ENCODE measurements at places on chromosomes 13 and 19.

GRCh38 chr19:55353356-55353802 lies 1.1 kb downstream of the COX6B2 start:
- no peak for DNase-seq

DNA sequence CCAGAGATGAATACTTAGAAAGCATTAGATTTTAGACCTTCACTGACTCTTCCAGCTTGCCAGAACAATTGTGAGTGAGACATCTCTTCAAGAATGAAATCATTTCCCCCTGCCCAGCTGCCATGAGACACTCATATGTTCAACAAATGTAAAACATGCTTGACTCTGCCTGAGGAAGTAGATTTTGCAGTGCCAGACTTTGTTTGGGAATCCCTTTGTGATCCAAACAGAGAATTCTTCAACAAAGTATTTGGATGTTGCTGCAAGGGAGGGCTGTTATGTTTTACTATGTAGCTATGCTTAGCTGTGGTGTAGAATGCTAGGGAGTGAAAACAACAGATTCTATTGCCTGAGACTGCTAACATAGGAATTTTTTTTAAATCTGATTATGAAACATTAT lies 416.4 kb downstream of the DCT start:
- DNase-seq: no peak

DNA sequence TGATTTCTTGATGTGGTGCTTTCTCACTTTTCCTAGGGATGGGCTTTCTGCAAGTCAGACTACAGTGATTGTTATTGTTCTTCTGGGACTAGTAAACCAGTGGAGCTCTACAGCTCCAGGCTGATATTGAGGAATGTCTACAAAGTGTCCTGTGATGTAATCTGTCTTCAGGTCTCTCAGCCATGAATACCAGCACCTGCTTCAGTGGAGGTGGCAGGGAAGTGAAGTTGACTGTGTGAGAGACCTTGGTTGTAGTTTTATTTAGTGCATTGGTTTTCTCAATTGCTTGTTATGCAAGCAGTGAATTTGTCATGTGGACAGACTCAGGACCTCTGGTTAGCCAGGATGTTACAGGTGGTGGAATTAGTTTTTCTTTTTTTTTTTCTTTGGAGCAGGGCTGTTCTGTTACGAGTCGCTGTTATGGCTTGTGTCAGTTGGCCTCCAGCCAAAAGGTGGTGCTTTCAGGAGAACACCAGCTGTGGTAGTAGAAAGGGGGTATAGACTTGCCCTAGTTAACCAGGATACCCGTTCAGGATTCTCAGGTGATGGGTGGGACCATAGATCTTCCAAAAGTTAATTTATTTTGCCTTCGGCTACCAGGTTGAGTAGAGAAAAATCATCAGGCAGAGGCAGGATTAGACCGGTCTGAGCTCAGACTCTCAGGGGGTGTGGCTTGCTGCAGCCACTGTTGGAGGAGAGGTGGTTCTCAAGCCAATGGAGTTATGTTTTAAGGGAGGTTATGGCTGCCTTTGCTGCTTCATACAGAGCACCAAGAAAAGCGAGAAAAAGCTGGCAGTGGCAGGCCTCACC lies 11.9 kb upstream of the ZNF675 start:
- no peak for DNase-seq

DNA sequence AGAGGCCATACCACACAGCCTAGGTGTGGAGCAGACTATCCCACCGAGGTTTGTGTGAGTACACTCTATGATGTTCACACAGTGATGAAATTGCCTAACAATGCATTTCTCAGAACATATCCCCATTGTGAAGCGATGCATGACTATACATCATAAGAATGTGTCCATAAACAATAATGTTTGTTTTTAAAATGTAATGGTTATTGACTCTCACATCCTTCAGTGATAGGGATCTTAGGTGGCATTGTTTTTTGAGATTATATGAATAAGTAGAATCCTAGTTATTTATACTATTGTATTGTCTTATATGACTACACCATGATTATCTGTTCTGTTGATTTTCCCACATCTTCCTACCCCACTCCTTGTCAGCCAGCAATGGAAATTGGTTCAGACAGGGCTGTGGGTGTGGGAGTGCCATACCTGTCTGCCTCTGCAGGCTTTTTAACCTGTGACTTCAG lies 13.6 kb downstream of the CCNA1 start:
- DNase-seq: no peak

DNA sequence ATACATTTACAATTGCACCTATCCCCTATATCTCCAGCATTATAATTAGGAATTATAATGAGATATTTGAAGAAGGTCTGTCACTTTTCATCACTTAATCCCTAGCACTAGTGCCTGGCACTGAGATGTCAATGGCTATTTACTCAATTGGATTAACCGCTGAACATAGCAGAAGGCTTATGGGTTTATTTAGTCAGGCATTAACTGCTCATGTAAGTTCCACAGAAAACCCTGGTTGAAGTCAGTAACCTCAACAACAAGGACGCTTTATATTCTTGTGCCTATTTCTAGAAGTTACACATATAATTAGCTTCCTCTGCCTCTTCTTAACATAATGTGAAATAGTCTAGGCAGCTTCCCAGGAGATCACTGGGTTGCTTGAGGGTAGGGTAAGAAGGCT lies 107.5 kb upstream of the POSTN start:
- no peak for DNase-seq

DNA sequence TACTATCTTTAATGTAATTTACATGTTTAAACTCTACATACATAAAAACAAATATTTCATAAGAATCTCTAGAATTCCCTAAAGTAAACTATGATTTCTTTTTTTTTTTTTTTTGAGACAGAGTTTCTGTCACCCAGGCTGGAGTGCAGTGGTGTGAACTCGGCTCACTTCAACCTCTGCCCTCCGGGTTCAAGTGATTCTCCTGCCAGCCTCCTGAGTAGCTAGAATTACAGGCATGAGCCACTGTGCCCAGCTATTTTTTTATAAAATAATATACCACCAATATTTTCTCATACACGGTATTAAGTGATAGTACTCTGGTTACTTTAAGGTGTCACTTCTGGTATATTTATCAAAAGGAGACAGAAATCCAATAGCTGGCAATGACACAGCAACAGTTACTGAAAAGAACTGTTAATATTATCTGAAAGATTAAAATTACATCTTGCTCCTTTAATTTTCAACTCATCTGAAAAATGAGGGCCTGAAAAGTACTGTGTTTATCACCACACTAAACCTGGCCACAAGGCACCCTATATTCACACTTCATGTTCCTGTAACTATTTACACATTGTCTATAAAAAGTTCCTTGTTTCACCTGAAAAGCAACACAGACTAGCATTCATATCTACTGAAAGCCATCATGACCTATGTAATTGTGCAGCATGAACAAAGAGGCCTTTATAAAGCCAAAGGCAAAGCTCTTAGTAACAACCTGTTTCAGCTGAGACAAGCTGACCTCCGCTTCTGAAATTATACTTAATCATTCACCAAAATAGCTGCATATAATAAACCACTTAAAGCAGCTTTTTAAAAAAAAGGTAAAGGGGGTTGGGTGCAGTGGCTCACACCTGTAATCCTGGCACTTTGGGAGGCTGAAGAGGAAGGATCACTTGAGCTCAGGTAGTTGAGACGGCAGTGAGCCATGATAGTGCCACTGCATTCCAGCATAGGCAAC lies 106.1 kb downstream of the SLC25A15 start:
- DNase-seq: no peak

GRCh38 chr19:55119053-55119452 lies 1.6 kb upstream of the PPP1R12C start:
- DNase-seq: no peak

- peak; percentile 48 for DNase-seq
Measured at GRCh38 chr13:95387733-95388207, 86.5 kb upstream of the ABCC4 start.

DNA sequence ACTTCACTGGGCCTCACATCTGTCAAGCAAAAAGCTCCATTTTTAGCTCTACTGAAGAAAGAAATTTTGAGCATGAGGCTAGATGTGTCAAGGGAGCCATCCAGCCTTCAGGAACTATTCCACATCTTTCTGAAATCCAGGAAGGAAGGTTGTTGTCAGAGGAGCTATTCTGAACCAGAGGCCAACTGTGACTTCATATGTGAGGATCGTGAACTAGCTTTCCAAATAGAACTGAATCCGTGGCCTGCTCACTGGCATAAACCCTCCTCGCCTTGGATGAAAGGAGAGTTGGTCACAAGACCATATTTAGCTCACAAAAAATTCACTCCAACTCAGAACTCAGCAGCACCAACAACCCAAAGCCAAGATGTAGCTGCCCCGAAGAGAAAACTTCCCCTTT lies 195.8 kb downstream of the FOXO1 start:
- no peak for DNase-seq

DNA sequence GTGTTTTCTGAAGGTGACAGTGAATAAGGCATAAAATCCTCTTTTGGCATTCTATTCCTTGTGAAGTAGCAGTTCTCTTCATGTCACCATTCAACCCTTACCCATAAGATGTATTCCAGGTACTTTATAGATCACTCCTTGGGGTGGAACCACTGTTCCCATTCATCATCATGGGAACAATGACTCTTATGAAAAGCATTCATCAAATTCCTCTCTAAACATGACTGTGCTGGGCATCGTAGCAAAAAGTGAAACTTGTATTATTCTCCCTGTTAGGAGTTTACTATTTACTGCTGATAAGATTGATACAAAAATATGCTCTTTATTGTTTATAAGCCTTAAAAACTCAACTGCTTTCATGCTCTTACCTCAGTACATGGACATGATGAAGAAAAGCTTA lies 793.4 kb downstream of the LIG4 start:
- DNase-seq: no peak

- DNase-seq: no peak
Measured at GRCh38 chr19:27777242-27777641, 1435.7 kb downstream of the UQCRFS1 start.

GRCh38 chr19:51026554-51026831 lies at the start of gene KLK11:
Gene KLK11, minus strand, starts transcription at chr19:51026616. Its CDS starts 985 bp downstream, at chr19:51025631.
- DNase-seq: no peak

DNA sequence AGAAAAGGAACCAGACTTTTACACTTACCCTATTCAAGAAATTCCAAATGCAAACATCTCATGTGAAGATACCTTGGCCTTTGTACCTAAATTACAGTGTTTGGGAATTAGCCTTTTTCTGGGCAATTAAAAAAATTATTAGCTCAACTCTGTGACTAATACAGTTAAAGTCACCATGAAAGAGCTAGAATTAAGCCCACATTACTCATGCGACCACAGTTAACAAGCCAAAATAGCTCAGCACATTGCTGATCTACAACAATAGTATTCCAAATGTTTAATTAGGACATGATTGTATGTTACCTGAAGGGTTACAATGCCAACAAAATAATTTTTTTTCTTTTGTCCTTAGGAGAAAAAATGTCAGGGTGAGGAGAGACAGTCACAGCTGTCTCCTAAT lies 263.6 kb upstream of the GPC6 start:
- no peak for DNase-seq

DNA sequence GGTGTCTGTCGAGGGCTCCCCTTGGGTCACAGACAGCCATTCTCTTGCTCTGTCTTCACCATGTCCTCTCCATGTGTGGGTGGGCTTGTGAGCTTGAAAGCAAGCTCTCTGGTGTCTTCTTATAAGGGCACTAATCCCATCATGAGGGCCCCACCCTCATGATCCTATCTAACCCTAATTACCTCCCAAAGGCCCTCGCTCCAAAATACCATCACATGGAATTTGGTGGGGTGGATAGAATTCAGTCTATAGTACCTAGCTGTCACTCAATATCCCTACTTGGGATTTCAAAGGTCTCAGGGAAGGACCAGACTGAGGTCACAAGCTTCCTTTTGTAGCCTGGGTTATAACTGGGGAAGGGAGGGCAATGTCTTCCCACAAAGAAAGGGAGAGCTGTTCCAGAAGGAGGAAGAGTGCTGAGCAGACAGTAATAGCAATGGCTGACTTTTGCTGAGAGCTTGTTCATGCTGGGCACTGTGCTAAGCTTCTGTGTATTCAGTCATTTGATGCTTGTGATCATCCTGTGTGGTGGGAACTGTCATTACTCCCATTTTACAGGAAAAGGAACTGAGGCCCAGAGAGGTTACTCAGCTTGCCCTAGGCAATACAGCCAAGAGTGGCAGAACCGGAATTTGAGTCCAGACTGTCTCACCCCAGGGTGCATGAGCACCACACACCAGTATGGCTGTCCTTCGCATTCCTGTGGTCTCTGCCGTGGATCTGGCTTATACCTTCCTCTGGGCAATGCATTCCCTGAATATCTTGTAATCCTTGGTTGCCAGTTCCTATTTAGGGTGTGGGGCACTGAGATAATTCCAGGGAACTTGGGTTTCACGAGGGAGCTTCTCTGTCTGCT lies 8.2 kb downstream of the FXYD5 start:
- DNase-seq: no peak

GRCh38 chr13:102400675-102401145 lies 1.1 kb downstream of the FGF14 start:
- no peak for DNase-seq

GRCh38 chr13:97422118-97423054 lies 11.6 kb upstream of the RAP2A start:
- no peak for DNase-seq

- DNase-seq: no peak
Measured at GRCh38 chr19:47331931-47332547, at the start of gene C5AR2. Gene C5AR2, plus strand, starts transcription at chr19:47332175. Its CDS starts 8,625 bp downstream, at chr19:47340800.

DNA sequence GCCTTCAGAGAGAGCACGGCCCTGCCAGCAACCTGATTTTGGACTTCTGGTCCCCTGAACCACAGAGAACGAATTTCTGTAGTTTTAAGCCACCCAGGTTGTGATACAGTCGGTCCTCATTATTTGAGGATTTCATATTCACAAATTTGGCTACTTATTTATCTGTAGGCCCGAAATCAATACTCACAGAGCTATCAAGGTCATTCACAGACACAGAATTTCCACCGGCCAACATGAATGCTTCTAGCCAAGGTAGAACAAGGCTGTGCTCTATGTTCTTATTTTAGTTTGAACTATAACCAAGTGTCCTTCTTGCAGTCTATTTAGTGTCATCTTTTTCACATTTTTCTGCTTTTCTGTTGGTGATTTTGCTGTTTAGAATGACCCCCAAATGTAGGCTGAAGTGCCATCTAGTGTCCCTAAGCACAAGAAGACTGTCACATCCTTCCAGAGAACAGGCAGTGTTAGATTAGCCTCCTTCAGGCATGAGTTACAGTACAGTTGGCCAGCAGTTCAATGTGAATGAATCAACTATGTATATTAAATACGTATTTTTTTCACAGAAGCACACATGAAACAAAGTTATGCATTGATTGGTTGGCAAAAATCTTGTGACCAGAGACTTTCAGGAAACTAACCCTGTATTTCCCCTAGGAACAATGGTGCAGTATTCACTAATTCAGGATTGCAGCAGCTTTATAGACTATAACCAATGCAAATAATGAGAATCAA lies 63.5 kb downstream of the C13orf42 start:
- no peak for DNase-seq

- DNase-seq: no peak
Measured at GRCh38 chr13:77409412-77409811, 82.5 kb upstream of the MYCBP2 start.

DNA sequence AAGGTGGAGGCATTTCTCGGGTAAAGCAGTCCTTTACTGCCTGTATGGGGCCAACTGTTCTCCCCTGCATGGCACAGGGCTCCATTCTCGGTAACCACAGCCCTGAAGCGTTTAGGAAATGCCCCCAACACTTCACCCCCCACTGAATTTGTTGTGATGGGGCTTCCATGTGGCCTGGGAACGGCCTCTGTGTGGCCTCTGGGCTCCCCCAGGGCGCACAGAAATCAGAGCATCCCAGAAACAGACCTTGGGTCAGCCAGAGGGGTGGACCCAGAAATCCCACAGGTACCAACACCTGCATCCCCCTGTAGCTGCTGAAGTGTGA lies 153.7 kb upstream of the VSTM2B start:
- DNase-seq: no peak

GRCh38 chr13:66618702-66619101 lies 611.4 kb downstream of the PCDH9 start:
- DNase-seq: no peak
